GM03348 (cell line): ENCODE measurements at places on chromosomes 12 and 14.

- no peak for DNase-seq
These were observed 5.3 kb downstream of the LRIG3 start for GRCh38 chr12:58915037-58915436.

DNA sequence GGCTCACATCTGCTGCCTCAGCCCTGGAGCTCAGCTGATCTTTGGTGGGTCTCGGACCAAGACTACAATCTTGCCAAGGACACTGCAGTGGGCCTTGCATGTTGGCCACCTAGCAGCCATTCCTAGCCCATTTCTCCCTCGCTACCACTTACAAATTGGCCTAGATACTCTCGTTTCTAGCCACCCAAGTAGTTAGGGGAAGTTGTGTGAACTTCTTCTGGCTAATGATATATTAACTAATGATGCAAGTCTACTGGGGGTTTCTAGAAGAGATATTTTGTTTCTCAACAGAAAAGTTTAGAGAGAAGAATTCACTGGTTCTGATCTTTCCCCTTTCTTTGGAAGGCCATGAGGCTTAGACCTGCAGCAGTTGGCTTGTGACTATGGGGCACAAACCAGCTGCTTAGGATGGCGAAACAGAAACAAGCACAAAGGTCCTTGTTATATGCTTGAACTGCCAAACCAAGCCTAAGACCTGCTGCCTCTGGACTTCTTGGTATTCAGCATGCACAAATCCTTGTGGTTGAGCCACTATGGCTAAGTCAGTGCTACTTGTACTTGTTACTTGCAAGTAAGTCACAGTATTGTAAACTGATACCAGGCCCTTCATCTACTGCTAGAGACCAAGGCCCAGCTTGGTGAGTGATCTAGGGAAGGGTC, 30.5 kb upstream of the GPATCH2L start:
- no peak for DNase-seq

DNA sequence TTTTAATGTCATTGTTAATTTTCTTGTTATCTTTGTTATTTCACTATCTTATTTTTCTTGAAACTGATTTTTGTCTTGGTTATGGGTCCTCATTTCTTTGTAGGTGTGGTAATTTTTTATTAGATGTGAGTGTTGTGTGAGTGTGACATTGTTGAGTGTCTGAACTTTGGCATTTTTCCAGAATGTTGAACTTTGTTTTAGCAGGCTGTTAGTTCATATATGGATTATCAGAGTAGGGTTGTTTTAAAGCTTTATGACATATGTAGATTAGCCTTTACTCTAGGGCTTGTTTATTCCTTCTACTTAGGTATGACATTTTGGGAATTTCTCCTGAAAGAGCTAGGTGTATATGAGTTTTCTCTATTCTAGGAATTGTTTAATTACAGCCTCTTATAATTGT, 103.9 kb downstream of the ARID2 start:
- no peak for DNase-seq

- no peak for DNase-seq
These were observed 187.1 kb downstream of the KICS2 start for GRCh38 chr12:64034901-64035576.

GRCh38 chr12:20472102-20472782, 103.9 kb downstream of the PDE3A start:
- no peak for DNase-seq

DNA sequence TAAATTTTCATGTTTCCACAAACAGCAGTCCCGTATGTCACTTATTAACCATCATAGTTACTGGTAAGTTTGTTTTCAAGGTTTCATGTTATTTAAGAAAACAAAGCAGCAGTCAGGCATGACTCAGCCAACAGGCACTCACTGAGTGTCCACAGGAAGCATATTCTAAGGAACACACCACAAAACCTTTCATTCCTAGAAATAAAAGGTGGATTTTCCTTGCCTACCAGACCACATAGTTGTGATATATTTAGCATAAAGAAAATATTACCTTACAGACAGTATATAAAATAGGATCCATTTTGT, 143.3 kb upstream of the AVPR1A start:
- DNase-seq: peak; percentile 23

DNA sequence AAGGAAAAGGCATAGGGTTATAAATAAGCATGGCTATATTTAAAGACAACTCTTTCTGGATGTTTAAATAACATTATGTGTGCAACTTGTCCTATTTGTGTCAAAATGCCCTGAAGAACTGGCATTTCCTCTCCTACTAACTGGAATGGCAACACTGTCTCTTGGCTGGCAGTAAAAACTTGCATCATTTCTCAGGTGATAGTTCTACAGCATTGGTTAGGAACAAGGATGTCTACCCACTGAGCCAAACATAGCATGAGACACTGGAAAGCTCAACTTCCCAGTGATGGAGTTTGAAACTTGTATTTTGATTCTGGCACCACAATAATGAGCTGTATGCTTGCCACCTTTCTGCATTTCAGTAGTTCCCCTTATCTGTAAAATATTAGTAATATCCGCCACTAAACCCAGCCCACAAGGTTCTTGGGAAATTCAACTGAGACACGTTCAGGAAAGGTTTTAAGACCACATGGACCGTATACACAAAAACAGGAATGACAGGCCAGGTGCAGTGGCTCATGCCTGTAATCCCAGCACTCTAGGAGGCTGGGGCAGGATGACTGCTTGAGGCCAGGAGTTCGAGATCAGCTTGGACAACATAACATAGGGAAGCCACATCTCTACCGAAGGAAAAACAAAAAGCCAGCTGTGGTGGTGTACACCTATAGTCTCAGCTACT, 5.1 kb downstream of the SLC38A2 start:
- no peak for DNase-seq

DNA sequence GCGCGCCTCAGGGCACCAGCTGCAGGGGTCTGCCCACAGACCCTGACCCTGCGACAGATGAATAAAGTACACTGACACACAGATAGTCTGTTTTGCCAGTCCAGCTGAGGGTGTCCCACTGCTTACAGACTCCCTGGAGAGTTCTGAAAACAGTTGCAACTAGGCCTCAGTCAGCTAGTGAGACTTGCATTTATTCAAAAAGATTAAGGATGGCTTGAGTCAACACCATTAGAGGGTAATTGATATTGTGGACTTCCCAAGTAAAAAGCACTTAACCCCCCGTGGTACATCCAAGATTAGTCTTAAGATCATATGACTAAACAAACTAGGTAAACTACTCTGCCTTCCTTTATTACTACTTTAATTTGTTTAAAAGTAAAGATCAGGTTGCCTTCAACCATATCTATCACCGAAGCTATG, 11.1 kb upstream of the PSEN1 start:
- no peak for DNase-seq

DNA sequence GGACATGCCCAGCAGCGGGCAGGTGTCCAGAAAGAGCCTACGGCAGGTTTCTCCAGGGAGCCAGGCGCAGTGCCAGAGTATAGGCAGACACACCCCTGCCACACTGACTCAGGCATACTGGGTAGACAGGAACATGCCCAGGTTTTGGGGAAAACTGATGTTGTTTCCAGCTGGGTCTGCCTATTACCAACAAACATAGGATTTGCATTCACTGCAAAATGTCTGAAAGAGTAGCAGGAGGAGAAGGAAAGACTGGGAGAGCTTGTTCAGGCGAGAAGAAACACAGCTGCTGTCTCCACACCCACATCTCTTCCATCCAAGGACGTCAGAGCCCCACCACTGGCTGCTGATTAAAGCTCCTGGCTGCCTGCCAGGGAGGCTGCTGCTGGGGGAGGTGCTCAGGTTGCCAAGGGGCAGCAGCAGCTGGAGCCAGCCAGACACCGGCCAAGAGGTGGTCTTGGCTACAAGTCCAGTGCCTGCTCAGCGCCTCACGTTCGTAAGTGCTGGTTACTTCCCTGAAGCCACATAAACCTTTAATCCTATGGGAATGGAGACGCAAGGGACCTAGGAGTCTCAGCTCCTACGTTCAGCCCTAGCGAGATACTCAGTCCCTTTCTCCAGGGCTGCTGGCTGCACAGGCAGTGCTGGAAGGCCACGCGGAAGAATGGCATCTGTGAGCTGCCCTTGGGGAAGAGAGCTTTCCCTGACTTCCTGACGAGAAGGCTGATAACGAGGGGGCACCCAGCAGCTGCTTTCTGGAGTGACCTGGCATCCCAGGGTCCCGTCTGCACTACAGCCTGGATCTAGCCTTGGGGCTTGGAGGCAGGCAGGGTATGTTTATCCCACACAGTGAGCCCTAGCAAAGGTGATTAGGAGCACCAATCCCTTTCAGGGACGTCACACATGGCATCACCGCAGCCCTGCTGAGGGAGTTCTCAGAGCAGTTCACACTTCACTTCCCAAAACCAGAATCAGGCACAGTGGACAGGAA, 58.1 kb downstream of the PLEKHG3 start:
- peak; percentile 73 for DNase-seq

DNA sequence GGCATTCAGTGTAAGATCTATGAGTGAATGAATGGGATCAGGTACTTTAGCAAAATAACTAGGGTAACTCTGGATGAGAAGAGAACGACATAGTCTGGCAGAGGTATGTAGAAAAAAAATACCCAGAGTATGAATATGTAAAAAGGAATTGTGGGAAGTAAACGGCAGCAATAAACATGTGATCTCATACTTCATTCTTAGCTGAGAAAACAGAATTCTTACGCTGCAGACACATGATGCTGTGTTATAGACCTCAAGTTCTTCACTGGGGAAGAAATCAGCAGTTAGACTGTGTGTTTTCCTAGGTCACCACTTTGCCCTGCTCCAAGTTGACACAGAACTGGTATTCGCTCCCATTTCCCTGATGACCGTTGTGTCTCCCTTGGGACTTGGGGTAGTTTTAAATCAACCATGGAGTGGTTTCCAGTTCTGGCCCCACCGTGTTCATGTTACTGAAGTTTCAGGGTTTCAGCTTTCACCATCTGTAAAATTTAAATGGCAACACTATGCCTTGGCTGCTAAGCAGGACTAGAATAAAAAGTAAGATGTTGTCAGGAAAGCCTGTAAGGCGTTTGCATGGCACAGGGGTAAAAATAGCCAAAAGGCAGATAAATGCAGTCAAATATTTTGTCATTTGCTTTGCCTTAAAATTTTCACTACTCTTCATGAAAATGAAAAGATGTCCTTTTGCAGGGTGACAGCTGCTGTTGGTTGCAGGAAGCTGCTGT, 223.7 kb downstream of the PELI2 start:
- no peak for DNase-seq

DNA sequence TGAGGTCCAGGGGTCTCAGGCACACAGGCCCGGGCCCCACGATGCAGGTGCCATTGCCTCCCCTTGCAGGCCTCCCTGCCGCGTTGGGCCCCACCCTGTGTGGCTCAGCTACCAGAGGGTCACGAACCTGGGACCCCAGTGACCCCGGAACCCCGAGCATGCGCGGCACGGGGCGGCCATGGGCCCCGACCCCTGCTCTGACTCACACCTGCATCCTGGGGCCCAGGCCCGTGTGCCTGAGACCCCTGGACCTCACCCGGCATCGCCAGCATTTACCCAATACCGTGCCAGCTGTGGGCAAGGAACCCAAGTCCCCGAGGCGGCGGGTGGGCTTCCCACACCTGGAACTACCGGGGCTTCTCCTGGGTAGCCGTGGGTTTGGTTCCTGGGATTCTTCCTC, 25.2 kb downstream of the KIF26A start:
- no peak for DNase-seq

DNA sequence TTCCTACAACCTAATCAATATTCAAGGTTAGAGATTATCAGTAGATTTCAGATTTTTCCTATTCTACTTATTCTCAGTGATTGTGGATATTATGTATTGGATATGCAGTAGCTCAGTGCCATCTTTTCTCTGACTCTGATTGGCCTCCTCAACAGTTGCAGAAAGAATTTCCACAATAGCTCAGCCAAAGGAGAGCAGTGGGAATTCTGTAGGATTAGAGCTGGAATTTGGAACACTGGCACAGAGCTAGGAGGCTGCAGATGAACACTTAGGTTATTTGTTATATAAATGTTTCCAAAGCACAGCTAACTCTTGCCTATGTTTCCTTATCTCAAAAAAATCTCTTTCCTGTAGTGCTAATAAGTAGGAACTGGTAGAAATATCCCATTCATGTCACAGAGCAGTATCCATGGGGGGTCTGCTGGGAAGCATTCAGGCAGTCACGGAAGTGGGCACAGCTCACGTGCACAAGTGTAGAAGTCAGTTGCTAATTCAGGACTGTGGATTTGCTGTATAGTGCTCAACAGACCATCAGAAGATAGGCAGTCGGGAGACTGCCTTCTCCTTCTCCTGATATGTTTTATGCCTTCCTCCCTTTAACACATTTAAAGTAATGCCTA, 116.2 kb upstream of the TMEM260 start:
- DNase-seq: no peak

GRCh38 chr12:89935850-89936249, 227.2 kb upstream of the ATP2B1 start:
- no peak for DNase-seq

GRCh38 chr14:104593241-104593701, 11.3 kb downstream of the TMEM179 start:
- no peak for DNase-seq

DNA sequence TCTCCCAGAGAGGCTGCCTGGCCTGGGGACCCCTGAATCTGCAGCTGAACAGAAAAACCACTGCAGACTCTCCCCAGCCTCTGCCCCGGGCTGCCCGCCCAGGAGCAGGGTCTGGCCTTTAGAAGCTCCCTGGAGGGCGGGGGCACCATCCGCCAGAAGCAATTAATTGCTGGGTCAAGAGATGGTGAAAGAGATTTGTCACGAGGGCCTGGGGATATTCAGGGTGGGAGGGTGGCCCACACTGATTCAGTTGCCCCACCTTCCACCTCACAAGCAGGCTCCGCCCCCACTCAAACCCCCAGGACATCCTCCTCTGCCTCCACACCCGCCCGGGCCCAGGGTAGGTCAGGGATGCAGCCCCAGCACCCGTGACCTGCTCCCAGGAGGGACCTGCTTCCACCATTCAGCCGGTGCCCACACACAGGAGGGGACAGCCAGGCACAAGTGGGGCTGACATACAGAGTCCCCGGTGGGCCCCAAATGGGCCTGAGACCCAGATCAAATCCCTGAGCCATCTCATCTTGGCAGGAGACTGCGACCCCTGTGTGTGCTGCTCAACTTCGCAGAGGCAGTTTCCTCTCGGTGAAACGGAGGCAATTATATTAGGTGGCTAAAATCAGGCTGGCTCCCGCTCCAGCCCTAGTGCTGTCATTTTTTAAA, 23.0 kb downstream of the NCOR2 start:
- no peak for DNase-seq

GRCh38 chr14:20662968-20663732, 21.2 kb upstream of the RNASE4 start:
- peak; percentile 32 for DNase-seq

DNA sequence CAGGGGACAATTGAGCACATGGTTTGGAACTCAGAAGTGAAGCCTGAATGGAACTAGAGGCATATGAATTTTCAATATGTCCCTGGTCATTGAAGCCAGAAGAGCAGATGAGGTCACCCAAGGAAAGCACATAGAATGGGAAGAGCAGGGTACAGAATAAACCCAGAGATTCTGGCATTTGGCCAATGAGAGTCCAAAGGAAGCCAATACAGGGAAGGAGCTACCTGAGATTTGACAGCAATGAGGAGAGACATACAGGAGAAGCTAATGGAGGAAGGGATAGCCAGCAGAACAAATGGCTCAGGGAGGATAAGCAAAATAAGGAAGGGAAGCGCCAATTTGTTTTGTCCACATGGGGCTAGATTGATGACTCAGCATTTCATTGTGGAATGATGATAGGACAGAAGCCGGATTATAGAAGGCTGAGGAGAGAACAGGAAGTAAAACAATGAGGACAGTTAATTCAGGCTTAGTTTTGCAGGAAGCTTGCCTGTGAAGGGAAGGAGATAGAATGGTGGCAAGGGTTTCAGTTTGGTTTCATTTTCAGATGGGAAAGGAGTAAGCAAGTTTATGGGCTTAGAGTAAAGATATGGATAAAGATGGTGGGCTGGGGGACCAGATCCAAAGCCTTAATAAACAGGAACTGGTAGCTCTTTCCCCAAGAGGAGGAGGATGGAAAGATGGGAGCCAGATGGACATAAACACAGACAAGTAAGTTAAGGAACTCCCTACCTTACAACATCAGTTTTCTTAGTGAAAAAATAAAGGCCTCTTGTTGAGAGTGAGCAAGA, 3.2 kb upstream of the SPTSSA start:
- no peak for DNase-seq
